ENCODE measurements at places on chromosomes 6 and 20.

GRCh38 chr20:53708129-53708968 lies 114.7 kb upstream of the ZNF217 start:
- DNase-seq, result no peak

- no peak for DNase-seq
These were observed 68.6 kb upstream of the PRSS16 start for GRCh38 chr6:27178860-27179259.

DNA sequence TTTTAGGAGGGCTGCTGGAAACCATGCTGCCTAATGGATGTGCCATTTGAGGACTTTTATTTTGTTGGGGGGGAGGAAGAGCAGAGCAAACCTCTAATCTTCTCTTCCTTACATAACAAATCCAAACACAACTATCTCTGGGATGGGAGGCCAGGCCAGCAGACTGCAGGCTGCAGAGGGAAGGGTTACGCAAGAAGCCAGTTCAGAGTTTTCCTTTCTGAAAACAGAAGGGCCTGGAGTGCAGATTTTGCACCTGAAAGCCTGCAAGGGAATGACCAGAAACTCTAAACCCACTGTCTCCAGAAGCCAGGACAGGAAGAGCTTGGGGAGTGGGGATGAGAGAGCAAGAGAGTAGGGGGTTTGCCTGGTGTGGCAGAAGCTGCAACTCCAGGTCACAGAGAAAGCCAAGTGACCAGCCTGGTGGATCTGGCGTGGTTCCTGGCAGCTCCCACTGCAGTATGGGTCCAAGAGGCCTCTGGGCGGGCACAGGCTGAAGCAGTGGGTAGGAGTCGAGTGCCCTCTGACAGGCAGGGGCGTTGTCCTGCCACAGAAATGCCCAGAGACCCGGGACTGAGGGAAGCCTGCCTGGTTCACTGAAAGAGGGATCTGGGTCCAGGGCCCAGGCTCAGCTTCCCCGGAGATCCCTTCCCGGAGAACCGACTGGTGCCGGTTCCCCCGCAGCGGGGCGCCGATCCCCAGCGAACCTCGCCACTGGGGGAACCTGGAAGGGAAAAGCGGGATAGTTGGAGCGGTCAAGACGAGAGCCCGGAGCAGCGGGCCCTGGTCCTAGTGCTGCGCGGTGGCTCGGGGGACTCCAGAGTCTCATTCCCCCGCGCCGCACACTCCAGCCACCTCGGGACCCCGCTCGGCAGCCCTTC lies 6.7 kb downstream of the MAFB start:
- DNase-seq, result no peak

DNA sequence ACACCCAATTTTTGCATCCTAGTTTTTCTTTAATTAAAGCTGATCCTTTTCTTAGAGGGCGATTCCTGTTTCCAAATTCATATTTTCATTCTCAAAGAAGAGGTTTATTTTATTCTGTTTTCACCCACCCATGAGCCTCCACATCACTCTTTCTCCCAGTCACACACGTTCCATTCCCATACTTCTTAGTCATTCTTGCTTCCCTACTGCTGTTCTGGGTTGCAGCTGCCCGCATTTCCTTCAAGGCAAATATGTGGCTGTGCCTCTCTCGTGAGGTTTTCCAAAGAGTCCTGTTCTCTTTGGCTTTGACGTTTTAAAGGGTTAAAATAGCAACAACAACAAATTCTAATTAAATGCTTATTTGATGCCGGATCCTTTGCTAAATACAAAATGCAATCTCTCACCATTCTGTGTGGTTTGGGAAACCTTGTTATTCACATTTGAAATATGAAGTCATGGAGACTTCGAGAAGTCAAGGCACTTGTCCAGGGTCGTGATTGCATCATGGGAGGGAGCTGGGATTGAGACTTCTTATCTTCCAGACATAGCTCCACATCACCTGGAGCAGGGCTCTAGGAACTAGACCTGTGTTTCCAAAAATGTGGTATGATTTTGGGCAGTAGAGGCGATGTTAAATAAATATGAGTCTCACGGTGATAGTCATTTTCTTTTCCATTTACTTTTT lies 126.6 kb downstream of the DOK5 start:
- no peak for DNase-seq

DNA sequence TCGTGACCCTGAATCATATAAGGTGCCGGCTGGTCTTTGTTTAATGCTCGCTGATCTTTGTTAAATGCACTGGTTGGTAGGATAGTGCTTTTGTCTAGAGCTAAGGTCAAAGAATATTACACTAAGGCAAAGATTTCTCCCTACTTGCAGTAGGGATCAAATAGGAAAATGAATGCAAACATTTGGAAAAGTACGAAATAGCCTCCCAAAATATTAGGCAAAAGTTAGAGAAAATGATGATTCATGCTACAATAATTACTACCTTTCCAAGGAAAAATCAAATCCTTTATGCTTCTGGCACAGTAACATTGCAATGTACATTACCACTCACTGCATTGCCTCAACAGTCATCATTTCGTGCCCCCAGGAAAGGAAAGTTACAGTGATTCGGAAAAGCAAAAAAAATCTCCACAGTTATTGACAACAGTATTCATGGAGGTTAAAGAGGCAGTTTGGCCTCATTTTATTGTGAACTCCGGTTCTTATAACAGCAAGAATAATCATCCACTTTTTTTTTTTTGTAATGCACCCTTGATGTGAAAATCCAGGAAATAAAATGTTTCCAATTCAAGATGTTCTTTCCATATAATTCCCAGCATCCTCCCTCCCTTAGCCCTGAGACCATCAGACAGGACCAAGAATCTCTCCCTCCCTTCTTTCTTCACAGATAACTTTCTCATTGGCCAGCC lies 61.7 kb upstream of the ZMYND8 start:
- no peak for DNase-seq

Measured in CD8-positive, alpha-beta memory T cell (primary cell).